ENCODE measurements at places on chromosomes 6 and 20. TPM values are rescaled to one million over a fixed set of nuclear protein-coding genes. Genes with fewer than 3 reads are reported as not detected.

NCOA5 gene
- 9.0 TPM for total RNA-seq

DNA sequence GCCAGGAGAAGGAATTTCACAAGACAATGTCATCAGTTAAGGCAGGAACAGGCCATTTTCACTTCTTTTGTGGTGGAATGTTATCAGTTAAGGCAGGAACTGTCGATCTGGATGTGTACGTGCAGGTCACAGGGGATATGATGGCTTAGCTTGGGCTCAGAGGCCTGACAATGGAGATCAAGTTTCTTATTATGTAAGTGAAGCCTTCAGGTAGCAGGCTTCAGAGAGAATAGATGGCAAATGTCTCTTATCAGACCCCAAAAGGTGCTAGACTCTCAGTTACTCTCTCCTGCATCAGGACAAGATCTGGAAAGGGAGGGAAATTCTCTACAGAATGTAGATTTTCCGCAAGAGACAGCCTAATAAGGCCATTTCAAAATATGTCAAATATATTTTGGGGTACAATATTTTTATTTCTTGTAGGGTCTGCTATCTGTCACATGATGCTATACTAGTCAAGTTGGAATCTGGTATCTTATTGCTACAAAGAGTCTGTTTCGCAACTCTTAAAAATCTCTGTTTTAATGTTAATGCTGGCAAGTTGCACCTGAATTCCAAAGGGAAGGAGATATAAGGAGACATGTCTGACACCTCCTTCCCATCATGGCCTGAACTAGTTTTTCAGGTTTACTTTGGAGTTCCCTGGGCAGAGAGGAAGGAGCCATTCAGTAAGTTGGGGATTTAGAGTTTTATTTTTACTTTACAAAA lies 48.8 kb downstream of the TRDN start:
- DNase-seq, result no peak

DNA sequence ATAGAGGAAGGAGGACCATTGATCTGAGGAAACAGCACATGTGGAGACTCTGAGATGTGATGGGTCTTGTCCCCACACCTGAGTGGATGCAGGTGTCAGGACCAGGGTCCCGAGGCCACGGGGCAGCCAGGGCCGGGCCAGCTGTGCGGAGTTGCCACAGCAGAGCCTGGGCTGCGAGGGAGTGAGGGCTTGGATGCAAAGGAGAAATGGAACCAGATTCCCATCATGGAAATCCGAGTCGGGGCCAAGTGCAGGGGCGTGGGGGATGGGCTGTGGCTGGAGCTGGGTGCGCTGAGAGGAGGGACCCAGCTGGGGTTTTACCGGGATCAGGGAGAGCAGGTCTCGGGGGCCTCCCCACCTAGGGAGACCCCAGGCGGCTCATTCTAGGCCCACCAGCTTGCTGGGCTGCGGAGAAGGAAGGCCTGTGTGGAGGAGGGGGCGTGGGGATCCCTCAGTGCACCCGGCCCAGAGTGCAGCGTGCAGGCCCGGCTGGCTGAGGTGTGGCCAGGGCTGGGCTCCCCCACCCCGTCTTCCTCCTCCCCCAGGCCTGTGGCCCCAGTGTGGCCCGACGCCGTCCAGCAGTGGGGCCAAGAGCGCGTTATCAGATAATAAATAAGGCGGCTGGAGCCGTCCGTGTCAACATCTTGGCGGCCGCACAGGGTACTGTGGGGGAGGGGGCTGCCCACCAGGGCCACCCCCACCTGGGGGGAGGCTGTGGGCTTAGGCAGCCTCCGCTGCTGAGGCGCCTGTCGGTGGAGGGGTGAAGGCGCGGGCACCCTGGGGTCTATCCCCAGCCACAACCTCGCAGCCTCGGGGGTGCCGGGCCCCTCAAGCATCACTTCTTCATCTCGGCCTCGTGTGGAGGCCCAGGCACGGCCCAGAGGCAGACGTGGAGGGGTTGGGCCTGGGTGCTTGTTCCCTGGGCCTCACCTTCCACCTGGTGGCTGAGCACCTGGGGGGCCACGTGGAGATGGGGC lies 17.2 kb downstream of the GATA5 start:
- DNase-seq, result no peak

- DNase-seq, result no peak
Measured at GRCh38 chr6:22726966-22727365, 157.6 kb downstream of the HDGFL1 start.

GRCh38 chr6:46989398-46989797 lies 52.7 kb downstream of the ADGRF1 start:
- no peak for DNase-seq

KCNK15 gene
- not detected for total RNA-seq

DNA sequence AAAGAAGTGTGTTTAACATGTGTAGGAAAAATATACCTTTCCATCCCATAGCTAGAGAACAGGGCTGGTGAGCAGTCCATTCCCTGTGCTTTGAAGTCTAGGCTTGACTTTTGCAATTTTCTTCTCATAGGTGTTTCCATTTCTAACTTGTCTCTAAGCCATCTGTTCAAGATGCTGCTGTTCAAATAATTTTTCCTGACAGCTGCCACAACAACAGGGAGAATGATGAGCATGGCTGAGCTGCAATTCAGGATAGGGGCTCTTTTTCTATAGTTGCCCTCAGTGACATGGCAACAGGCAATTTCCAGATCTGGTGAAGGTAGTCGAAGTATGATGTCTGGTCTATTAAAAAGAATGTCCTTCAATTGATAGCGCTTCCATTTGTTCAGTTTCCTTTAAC lies 103.0 kb upstream of the HS3ST5 start:
- no peak for DNase-seq

DNA sequence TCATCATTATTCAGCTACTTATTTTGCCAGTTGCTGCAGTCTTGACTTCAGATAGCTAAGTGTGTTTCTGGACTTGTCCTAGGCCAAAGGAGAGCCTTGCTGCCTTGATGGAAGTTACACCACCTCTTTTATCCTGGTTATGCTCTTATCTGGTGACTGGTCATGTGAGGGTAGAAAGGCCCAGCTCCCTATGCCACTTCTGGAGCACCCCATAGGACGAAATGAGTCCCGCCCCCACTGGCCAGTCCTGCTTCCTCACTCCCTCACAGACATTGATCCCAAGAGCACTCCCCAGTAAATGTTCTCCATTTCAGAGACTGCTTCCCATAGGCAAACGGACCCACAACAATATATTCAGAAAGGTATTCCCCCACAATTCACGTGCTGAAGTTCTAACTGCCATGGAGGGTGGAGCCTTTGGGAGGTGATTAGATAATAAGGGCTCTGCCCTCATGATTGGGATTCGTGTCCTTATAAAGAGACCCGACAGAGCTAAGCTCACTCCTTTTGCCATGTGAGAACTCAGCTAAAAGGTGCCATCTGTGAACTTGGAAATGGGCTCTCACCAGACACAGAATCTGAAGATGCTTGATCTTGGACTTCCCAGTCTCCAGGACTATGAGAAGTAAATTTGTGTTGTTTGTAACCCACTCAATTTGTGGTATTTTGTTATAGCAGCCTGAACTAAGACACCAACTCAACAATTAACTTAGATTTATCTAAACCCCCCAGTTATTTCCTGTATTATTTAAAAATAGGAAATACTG lies 21.5 kb upstream of the ELOVL2 start:
- DNase-seq, result no peak

SOBP gene
- total RNA-seq, result 2.5 TPM

GRCh38 chr20:61117725-61118124 lies 134.3 kb upstream of the CDH4 start:
- DNase-seq, result no peak
